ENCODE measurements at places on chromosomes 5 and 9. TPM values are rescaled to one million over a fixed set of nuclear protein-coding genes. Genes with fewer than 3 reads are reported as not detected.
A peak's percentile ranks its signal among the peaks of the same experiment; 100 is the strongest.

DNA sequence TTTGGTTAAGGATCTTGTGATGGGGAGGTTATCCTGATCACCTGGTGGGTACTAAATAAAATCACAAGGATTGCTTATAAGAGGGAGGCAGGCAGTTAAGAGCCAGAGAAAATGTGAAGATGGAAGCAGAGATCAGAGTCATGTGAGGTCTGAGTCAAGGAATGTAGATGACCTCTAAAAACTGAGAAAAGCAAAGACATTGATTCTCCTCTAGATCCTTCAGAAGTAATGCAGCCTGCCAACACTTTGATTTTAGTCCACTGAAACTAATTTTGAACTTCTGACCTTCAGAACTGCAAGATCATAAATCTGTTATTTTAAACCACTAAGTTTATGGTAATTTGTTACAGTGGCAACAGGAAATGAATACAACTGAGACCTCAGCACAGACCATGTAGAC is 499.0 kb downstream of the GADD45G start:
- DNase-seq: no peak

- peak; percentile 48 for DNase-seq
Measured at GRCh38 chr5:1652873-1653697, 129.3 kb upstream of the LPCAT1 start.

GRCh38 chr9:128169925-128170324 is 9.9 kb downstream of the BBLN start:
- no peak for DNase-seq

- no peak for DNase-seq
Measured at GRCh38 chr9:106528158-106528557, 334.8 kb upstream of the ZNF462 start.

GRCh38 chr9:6114424-6114823 is 99.0 kb upstream of the RANBP6 start:
- DNase-seq: no peak

DNA sequence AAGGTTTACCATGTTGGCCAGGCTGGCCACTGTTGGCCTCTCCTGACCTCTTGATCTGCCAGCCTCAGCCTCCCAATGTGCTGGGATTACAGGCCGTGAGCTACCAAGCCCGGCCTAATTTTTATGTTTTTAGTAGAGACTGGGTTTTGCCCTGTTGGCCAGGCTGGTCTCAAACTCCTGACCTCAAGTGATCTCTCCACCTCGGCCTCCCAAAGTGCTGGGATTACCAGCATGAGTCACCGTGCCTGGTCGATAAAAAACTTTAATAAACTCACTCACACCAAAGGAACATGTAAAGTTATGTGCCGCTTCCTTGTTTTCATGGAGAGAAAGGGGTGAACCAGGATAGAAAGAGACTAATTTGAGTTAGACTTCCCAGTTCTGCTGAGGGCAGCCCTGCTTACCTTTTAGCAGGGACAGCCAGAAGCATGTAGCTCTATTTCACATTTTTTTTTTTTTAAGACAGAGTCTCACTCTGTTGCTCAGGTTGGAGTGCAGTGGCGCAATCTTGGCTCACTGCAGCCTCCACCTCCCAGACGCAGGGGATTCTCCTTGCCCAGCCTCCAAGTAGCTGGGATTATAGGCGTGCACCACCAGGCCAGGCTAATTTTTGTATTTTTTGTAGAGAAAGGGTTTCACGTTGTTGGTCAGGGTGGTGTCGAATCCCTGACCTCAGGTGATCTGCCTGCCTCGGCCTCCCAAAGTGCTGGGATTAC is 11.4 kb upstream of the HAUS6 start:
- peak; percentile 22 for DNase-seq

GRCh38 chr5:107772418-107773310 is 101.9 kb upstream of the EFNA5 start:
- DNase-seq: no peak

DNA sequence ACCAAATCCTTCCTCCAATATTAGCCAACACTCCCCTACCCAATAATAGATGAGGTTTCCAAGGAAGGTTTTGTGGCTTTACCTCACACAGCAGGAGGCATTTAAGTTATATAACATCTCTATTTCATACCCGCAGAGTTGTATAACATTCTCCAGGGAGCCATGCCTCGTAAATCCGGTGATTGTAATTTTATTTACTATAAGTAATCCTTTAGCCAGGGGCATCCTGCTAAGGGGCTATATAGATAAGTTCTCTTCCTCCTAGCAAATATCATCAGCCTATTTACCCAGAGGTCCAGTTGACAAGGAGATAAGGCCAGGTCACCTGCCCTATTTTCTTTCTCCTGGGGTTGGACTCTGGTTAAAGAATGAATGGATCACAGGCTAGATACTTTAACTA is 2051.0 kb downstream of the EFNA5 start:
- peak; percentile 8 for DNase-seq

GRCh38 chr5:82290005-82290404 is 11.9 kb upstream of the RPS23 start:
- no peak for DNase-seq

- no peak for DNase-seq
Measured at GRCh38 chr9:21766096-21766495, 36.3 kb upstream of the MTAP start.

DNA sequence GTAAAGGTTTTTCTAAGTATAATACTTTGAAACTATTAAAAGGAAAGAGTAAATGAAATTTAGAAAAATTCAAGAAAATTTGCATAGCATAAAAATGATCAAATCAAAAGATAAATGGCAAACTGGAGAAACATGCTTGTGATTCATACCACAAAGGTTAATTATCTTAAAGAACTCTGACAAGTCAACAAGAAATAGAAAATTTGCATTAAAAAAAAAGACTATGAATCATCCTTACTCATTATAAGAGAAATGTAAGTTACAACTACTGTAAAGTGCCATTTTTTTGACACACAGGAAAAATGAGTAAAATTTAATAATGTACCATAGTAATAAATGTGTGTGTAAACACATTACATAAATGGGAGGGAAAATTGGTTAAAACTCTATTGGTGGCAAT is 624.4 kb upstream of the C9orf72 start:
- DNase-seq: no peak

- no peak for DNase-seq
Measured at GRCh38 chr5:135826994-135827671, 7.3 kb upstream of the SLC25A48 start.

GRCh38 chr5:132510076-132510475 is 19.5 kb upstream of the IRF1 start:
- DNase-seq: no peak

- no peak for DNase-seq
Measured at GRCh38 chr5:22965960-22966359, 112.8 kb upstream of the CDH12 start.

- no peak for DNase-seq
Measured at GRCh38 chr5:36041537-36041845, 25.2 kb downstream of the UGT3A2 start.

DNA sequence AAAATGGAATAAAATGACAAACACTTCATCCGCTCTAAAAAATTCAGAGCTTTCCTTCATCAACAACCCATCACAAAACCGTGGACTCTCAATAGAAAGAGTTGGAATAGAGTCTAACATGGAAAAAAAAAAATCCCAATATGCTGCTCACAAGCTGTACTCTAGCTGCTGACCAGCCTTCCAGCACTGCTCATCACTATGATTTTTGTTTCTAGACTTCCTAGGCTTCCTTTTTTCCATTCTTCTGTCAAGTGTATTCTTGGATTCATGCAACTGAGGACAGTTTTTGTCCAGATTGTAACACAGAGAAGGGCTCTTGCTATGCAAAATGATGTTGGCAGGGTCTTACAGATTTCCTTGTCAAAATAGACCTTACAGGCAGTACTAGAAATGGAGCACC is 34.5 kb downstream of the RFK start:
- DNase-seq: no peak

The ZNF879 gene
- 0.76 TPM for total RNA-seq

The SV2C gene
- 0.04 TPM for total RNA-seq

The ADAM19 gene
- total RNA-seq: 5.6 TPM

The TPPP gene
- total RNA-seq: 0.85 TPM

The SPINK13 gene
- total RNA-seq: not detected

The ALAD gene
- 6.5 TPM for total RNA-seq

The ALDH7A1 gene
- total RNA-seq: 16.4 TPM

The CTXN3 gene
- not detected for total RNA-seq

The KLF9 gene
- 15.9 TPM for total RNA-seq

The LMNB1 gene
- 151 TPM for total RNA-seq

The RXFP3 gene
- not detected for total RNA-seq

Measured in H4 (cell line).